ENCODE measurements at places on chromosomes 12 and 14.
A peak's percentile ranks its signal among the peaks of the same experiment; 100 is the strongest.

GRCh38 chr12:67433385-67434175 is 164.4 kb downstream of the CAND1 start:
- no peak for DNase-seq

DNA sequence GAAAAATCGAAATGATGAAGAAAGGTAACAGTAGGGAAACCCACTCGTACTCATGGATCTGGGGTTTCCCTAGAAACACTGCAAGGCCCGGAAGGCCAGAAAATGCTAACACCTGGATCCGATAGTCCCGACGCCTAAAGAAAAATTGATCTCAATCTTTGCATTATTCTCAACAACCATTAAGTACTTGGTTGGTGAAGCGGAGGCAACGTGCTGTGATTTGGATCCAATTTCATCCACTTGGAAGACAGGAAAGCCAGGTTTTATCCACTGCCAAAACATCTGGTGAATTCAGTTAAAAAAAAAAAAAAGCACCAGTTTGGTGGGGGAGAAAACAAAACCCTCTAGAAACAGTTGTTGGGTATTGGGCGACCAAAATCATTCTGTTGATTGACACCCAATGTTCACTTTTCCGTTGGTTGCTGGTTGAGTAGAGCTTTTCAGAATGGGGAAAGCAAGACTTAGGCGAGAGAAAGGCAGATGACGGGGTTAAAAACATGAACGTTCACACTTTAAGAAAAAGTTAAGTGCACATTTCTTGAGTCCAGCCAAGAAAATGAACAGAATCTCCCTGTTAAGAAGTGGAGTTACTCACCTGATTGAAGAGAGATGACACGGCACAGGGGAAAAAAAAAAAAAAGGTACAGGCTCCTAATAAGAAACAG is 41.9 kb upstream of the MED13L start:
- no peak for DNase-seq

- no peak for DNase-seq
These were observed 871.4 kb downstream of the C12orf50 start for GRCh38 chr12:87157791-87158190.

GRCh38 chr12:24488091-24488596 is 460.8 kb downstream of the BCAT1 start:
- DNase-seq, result no peak

DNA sequence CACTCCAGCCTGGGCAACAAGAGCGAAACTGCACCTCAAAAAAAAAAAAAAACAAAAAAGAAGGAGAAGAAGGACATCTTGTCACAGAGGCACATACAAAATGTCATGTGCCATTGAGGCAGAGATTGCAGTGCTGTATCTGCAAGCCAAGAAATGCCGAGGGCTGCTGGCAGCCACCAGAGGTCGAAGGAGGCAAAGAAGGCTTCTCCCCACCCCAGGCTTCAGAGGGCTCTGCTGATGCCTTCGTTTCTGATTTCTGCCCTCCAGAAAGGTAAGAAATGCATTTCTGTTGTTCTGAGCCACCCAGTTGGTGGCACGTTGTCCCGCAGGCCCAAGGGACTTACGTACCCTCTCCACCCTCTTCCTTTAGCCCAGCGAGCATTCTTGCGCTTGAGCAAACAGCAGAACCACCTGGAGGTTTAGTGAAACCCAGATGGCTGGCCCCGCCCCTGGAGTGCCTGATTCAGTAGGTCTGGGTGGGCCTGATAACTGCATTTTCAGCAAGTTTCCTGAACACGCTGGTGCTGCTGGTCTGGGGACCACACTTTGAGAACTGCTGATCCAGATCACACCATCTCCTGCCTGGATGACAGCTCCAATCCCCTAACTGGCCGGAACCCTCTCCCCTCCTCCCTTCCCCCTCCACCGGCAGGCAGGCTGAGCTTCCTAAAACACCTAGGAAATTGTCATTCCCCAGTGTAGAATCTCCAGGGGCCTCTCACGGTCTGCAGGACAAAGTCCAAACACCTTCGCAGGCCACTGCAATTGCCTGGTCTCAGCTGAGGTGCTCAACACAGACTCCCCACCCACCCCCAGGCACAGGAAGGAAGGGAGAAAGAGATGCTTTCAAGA is 21.1 kb upstream of the SCARB1 start:
- peak; percentile 16 for DNase-seq

GRCh38 chr12:11482955-11483354 is 87.6 kb upstream of the PRB2 start:
- DNase-seq, result no peak

- DNase-seq, result no peak
These were observed 59.5 kb downstream of the ITPR2 start for GRCh38 chr12:26773313-26774104.

DNA sequence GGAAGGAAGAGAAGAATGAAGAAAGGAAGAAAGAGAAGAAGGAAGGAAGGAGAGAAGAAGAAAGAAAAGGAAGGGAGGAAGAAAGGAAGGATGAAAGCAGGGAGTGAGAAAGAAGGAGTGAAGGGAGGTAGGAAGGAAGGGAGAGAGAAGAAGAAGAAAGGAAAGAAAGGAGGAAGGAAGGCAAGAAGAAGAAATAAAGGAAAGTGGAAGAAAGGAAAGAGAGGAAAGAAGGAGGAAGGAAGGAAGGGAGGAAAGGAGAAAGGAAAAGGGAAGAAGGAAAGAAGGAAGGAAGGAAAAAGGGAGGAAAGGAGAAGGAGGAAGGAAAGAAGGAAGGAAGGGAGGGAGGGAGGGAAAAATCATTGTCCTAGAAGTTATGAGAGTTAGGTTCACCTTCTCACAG is 696.6 kb upstream of the TMEM132C start:
- no peak for DNase-seq

DNA sequence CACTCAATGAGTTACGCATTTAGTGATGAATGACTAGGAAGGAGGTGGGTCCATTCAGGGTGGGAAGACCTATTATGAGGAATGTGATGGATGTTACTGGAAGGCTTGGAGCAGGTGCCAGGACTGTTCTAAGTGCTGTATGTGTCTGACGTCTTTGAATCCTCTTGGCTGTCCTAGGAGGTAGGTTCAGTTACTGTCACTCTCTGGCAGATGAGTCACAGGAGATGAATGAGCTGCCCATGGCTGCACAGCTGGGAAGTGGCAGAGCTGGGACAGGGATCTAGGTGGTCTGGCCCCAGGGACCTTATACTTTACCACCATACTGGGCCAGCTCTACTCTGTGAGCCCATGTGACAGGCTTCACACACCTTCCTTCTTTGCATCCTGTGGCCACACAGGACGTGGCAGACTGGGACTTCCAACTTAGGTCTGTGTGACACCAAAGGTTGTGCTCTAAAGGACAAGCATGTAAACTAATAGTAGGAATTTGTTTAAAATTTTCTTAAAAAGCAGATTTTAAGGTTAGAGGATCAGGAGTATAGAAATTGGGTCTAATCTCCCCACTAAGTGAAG is 24.0 kb downstream of the TCTN1 start:
- no peak for DNase-seq

- DNase-seq, result no peak
These were observed 24.6 kb upstream of the NCOR2 start for GRCh38 chr12:124592050-124592449.

DNA sequence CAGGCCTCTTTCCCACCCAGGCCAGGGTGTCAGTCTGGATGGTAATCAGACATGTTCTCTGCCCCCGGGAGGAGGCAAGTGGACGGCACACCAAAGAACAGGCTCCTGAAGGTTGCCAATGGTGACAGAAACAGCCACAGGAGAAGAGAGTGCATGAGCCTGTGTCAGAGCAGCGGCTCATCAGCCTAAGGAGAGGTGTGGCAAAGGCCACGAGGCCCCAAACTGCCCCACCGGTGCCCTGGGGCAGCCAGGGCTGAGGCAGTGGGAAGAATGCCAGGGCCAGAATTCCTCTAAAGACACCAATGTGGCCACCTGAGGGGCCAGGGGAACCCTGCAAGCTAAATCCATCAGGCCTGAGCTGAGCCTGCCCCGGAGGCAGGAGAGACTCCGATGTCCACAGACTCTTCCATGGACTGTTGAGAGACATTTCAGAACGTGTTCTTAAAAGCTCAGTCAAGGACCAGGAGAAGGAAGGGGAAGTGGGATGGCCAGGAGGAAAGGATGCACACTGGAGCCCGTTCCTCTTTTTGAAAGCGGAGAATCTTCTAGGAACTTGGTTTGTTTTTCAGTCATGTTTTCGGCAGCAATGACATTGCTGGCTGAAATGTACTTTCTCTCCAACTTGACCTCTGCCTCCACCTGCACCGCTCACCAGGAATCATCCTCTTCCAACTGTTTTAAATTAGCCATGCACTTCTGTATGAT is 176.3 kb upstream of the FKBP4 start:
- DNase-seq, result no peak

DNA sequence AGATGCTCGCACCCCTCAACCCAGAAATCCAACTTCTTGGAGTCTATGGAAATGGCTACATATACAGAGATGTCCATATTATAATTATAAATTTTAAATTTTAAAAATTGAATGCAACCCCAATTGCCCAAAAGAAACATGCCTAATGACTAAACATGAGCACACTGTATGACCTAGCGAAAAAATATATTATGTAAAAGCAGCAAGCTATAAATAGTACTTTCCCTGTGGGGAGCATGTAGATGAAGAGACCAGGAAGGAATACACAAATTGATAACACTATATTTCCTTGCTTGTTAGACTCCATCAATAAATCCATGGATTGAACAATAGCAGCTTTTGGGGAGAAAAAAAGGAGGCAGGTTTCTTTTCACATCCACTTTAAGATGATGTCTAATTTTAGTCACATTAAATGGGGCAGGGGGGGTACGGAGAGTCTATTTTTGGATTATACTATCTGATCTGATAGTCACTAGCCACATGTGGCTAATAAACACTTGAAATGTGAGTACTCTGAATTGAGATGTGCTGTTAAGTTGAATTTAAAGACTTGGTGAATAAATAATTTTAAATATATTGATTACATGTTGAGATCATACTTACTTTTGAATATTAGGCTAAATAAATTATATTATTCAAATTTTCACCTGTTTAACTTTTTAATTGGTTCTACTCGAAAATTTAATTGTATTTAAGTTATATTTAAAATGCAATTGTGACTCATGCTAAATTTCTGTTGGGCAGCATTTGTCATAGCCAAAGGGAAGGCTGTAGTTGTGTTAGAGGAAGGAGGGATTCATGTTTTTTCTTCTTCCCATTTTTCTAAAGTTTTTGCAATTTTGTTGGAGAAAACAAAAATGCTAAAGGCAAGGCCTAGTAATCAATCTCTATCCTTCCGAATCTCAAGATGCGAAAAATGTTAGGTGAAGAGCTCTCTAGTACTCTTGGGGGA is 17.5 kb downstream of the MAX start:
- no peak for DNase-seq

DNA sequence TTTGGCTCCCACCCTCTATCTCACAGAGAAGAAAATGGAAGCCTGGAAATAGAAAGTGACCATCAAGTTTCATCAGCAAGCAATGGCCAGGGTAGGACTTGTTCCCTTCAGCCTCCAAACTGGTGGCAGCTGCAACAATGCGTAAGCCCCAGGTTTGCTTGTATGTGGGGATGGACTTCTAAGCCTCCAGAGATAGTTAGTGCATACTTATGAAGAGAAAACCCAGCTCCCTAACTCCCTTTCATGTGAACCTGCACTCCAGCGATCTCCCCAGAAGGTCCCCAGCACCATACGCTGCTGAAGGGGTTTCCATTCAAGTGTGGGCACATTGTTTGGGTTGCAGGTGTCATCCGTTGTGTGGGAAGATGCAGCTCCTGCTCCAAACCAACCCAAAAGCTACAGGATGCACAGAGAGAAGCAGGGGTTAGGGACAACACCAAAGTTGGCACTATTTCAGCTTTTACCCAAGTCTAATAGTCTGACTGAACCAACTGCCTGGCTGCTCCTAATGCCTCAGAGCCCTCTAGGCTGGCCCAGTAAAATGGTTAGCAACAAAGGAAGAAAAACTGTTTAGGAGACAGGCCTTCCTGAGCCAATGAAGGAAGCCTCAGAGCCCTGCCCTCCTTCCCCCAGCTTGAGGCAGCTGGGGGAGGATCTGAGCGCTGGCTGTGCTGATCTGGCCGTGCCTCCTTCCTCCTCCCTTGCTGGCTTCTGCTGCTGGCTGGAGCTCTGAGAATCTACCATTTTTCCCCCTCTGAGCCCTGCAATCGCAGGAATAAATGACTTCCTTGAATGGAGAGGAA is 12.3 kb downstream of the ZFP36L1 start:
- peak; percentile 60 for DNase-seq

DNA sequence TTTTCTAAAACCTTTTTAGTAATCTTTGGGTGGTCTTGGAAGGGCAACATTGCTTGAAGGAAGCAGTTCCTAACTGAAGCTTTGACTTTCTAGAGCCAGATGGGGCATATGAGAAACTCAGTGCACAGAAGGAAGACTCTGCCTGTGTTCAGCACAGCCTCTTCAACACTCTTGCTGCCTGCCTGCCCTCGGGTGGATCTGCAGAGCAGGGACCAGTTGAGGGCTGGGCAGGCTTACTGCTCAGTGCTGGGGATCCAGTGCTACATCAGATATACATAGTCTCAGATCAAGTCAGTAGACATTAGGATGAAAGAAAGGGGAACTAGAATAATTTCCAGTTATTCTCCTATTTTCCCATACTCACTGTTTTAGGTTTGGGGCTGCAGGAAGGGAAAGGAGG is 29.5 kb upstream of the TMX1 start:
- no peak for DNase-seq

GRCh38 chr14:64879635-64880220 is at the start of gene SPTB:
Gene SPTB (minus strand): TSS chr14:64879907. CDS start chr14:64823094, 56,813 bp downstream.
- peak; percentile 77 for DNase-seq

DNA sequence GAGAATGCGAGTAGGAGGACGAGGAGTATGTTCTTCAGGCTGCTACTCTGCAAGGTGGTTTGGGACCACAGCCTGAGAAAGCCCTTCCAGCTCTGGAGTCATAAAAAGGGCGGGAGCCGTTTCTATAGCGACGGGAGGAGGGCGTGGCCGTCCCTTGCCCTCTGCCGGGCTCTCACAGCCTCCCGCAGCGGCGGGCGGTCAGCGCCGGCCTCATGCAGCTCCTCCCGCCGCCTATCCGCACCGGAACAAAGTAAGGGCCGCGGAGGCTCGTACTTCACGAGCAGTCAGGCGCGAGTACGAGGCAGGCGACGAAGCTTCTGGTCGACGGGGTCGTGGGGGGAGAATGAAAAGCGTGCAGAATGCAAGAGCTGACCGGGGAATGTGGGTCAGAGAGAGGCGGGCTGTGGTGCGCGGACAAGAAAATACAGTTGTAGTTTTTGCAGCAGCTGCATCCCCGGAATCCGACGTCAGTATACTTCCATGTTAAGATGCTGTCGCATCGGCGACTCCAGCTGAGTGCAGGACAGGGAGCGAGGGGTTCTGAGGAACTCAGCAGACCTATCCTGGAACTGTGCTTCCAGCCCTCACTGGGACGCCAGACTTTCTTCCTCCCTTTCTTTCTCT is at the start of gene DYRK4:
Gene DYRK4, plus strand, starts transcription at position 175 of the 624 bp plus-strand sequence. Its CDS starts 38 bp downstream, at position 213.
- DNase-seq, result peak; percentile 10

DNA sequence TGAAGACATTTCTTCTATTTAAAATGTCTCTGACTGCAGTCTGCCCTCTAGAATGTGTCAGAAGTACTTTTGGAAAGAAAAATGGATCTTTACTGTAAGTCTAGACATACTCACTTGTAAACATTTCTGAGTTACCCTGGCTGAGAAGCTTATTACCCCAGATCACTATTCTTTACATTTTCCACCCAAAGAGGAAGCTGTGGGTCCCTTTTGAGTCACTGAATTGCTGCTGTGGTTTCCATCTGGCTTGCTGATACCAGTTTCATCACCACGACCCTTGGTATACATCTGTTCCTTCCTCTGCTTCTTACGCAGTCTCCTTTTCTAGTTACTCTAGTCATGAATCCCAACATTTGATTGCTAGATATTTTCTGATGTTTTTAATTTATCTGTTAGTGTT is 20.2 kb upstream of the CLEC4D start:
- DNase-seq, result peak; percentile 21

- DNase-seq, result peak; percentile 86
These were observed 50.0 kb downstream of the KDM2B start for GRCh38 chr12:121530600-121531355.

- peak; percentile 65 for DNase-seq
These were observed 20.5 kb downstream of the ZDHHC22 start for GRCh38 chr14:77120771-77121743.
